Fibroblast of upper back skin (primary cell): ENCODE measurements at places on chromosomes 2 and 18.

GRCh38 chr2:230904856-230905447, 20.1 kb downstream of the GPR55 start:
- DNase-seq: no peak

DNA sequence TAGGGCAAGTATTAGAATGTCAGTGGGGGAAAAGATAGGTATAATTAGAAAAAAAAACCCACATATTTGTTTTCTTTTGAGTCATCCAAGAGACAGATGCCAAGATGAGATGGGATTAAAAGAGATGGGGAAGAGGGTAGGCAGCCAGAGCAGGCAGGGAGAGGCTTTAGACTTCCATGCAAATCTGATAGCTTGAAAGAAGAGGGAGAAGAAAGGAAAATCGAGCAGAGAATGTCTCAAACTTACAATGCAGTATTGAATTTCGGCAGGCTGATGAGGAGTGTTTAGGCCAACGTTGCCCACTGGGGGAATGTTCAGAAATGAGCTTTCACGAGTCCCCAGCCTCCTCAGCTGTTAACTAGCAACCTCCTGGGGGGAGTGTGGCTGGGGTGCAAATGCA, 91.3 kb downstream of the SPATS2L start:
- DNase-seq: peak; percentile 63

DNA sequence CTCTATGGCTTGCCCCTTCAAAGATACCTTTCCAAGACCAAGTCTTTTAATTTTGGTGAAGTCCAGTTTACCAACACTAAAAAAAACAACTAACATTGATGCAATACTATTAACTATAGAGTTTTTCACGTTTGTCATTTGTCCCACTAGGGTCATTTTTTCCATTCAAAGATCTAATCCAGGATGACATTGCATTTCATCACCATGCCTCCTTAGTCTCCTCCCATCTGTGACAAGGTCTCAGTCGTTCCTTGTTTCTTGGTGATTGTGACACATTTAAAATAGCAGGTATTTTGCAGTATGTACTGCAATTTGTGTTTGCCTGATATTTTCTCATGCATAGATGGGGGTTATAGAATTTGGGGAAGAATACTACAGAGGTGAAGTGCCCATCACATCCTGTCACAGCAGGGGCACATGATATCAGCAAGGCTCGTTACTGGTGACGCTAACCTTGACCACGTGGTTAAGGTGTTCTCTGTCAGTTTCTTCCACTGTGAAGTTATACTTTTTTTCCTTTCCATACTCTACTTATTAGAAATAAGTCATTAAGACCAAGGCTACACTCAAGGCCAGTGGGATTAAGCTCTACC, 799.2 kb upstream of the RAB6C start:
- no peak for DNase-seq

GRCh38 chr18:5582849-5583681, 39.3 kb upstream of the EPB41L3 start:
- peak; percentile 88 for DNase-seq

DNA sequence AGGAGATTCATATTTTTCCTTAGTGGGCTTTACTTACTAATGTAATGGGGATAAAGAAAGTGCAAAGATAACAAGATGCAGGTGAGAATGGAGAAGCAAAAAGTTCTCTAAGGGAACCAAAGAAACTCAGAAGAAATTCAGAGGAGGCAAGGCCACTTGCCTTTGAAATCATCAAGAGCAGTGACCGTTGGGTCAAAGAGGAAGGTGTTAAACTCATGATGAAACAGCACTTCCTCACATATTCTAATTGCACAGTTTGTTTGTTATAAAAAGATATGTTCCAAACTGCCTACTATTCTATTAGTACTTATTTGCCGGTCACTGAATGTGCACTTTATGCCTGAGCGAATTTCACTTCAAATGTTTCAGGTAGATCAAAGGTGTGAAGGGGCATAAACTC, 975.1 kb downstream of the BCL11A start:
- DNase-seq: no peak

GRCh38 chr2:112118148-112118547, 20.0 kb upstream of the FBLN7 start:
- DNase-seq: no peak

DNA sequence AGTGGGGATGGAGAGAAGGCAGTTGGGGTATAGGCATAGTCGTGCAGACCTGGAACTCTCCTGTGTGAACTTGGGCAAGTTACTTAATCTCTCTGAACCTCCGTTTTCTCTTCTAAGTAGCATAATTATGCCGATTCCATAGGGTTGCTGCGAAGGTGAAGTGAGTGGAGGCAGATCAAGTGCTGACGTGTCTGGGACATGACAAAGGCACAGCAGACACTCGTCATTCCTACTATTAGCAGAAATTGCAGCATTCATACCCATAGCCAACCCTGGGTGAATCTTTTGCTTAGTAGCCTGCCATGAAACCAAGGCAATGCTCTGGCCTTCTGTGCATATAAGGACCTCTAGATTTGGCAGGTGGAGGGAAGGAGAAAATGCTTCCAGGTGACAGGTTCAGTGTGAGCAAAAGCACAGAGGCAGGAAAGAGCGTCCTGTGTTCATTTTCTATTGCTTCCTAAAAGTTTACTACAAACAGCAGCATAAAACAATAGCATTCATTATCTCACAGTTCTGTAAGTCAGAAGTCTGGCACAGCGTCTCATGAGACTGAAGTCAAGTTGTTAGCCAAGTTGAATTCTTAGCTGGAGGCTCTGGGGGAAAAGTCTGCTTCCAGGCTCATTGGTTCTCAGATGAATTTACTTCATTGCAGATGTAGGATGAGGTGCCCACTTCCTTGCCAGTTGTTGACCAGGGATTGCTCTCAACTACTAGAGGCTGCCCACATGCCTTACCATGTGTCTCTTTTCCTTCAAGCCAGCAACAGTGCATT, 77.8 kb downstream of the CTIF start:
- DNase-seq: no peak

GRCh38 chr2:48817355-48817754, 61.8 kb upstream of the LHCGR start:
- no peak for DNase-seq

- DNase-seq: peak; percentile 42
These were observed 1.2 kb upstream of the EN1 start for GRCh38 chr2:118848381-118849225.

GRCh38 chr2:239706367-239706766, 305.5 kb upstream of the HDAC4 start:
- DNase-seq: no peak

DNA sequence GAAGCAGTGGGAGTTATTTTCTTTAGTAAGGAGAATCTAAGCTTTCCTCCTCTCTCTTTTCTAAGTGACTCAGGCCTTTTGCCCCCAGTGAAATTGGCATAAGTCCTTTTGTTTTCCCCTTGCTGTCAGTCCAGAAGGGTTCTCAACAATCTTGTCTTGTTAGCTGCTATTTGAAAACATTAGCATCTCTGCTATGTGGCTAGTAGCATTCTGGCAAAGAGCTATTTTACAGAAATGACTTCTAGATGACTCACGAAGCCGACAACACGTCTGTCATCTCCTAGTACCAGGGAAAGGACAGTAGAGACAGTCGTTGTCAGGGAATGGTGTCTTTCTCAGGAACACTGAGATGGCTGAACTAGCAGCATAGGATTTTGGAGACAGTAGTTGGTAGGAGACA, 14.7 kb downstream of the SMARCAL1 start:
- DNase-seq: peak; percentile 77

- DNase-seq: no peak
These were observed 62.3 kb upstream of the ACYP2 start for GRCh38 chr2:54052825-54053718.

- no peak for DNase-seq
These were observed 120.9 kb upstream of the DLX2 start for GRCh38 chr2:172223601-172224054.

DNA sequence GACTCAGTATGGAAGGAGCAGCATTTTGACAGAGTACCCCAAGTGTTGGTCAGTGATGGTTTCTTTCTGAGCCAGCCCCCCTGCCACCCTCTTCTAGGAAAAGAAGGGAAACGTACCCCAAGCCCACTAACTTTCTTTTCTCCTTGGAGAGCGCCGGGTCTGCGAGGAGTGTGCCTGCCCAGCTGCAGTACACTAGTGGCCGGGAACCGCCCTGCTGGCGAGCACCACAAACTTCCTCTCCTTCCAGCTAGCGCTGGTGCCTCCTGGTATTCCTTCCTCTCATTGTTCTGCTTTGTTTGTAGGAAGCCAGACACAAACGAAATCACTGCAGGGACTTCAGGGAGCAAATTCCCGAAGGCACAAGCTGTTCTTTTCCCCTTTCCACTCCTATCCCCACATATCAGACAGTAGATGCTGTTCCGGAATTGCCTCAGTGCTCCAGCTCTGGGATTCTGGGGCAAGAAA, 1.8 kb downstream of the CCDC85A start:
- DNase-seq: peak; percentile 58

DNA sequence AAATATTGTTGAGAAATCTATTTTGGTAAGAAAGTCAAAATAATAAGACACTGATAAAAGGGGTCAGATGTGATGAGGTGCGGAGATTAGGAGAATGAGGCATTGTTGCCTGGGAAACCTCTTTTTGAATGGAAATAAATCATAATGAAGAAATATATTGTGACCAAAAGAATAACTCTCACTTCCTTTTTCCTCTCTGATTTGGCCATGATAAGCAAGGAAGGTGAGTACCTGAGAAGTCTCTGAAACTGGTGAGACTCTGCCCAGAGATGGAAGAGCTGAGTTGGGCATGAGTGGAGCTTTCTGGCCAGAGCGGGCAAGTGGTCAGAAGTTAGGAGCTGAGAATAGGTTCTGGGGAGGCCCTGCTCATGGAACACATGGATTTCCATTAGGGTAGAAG, 11.8 kb downstream of the LAMA3 start:
- DNase-seq: no peak

DNA sequence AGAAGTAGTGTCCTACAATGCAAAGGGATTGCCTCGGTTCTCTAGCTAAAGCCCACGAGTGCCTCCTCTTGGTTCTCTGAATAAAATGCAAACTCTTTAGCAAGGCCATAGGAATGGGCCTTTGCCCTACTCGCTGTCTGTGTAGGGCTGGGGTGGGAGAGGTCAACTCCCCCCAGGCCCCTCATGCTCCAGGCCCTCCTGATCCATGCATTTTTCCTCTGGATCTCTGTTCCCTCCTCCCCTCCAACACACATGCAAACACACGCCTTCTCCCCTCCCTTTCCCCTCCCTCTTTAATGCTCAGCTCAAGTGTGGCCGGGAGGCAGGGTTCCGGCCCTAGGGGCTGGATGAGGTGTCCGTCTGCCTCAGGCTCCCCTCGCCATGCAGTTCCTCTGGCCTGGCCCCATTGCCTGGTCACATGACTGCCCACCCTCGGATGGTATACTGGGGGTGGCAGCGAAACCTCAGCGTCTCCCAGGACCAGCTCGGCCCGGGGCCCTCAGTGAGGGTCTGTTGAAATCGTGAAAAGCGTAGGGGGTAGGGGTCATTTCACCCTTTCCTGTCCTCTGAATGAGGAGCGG, 14.9 kb upstream of the KLF11 start:
- no peak for DNase-seq

DNA sequence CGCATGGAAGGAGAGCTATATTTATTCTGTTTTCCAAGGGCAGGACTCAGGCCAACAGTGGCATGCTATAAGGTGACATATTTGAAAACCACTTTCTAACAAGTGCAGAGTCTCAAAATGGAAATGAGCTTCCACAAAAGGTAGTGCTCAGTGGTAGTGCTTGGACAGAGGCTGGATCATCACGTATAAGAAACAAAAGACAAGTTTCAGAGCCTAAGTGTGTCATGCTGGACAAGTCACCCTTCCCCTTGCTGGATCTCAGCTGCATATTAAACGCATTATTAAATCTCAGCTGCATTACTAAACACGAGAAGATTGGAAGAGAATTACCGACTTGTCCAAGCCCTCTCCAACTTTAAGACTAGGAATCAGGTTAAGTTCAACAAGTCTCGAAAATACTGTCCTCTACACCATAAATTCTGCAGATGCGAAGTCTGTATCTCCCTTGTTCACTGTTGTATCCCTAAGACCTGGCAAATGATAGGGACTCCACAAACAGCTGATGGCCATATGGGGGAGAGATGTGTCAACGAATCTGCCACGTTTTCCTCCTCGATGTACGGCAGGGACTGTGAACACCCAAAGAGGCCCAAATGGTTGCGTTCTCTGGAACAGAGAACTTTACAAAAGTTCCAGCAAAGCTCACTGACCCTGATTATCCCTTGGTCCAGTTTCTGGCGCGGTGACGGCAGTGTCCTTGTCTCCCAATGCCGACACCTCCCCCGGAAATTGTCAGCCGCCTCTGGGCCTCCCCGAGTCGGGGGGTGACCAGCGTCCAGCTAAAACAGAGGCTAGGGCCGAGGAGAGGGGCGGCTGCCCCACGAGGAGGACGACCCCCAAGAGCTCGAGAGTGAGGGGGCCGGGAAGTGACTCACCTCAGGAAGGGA, 611 bp downstream of the NOL10 start:
- DNase-seq: peak; percentile 11

- DNase-seq: peak; percentile 66
These were observed 84.6 kb downstream of the PLCL1 start for GRCh38 chr2:197889041-197889440.

GRCh38 chr2:105371156-105371555, 27.7 kb downstream of the FHL2 start:
- no peak for DNase-seq

DNA sequence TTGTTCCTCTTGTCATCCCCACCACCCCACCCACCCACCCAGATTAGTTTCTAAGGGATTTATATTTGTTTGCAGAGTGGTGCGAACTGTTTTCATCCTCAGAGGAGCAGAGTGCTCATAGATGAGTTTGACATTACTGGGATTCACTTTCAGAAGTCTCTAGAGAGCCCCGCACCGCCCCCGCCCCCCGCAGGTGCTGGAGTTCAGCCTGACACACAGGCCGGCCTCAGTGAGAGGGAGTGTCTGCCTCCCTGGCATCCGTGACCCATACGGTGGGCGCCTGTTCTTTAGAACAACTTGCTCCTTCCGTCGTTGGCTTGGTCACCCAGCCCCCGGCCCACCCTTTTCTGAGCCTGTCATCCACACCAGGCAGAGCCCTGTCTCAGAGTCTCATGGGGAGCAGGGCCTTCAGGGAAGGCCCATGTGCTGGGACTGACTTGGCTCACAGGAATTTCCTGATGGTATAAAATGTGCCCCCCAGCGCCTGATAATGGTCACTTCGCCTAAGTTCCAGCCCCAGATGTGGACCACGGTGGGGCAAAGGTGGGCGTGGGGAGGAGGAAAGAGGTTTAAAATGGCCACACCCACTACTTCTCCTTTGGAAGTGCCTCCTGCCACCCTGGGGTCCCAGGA, 44.3 kb downstream of the HPCAL1 start:
- DNase-seq: peak; percentile 6

DNA sequence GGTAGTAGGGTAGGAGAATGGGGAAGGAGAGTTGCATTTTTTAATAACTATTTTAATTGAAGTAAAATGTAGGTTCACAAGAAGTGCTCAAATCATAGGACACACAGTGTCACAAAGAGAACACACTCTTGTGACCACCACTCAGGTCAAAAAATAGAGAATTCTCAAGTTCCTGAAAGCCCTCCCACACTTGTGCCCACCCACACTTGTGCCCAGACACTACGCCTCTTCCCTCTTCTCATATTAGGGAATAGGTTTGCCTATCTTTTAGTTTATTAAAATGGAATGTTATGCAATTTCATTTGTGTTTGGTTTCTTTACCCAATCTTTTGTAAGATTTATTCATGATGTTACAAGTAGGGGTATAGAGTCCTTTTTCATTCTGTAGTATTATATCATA, 67.2 kb downstream of the UGGT1 start:
- DNase-seq: no peak
